Common myeloid progenitor, CD34-positive (primary cell): ENCODE measurements at places on chromosomes 11 and 22.

DNA sequence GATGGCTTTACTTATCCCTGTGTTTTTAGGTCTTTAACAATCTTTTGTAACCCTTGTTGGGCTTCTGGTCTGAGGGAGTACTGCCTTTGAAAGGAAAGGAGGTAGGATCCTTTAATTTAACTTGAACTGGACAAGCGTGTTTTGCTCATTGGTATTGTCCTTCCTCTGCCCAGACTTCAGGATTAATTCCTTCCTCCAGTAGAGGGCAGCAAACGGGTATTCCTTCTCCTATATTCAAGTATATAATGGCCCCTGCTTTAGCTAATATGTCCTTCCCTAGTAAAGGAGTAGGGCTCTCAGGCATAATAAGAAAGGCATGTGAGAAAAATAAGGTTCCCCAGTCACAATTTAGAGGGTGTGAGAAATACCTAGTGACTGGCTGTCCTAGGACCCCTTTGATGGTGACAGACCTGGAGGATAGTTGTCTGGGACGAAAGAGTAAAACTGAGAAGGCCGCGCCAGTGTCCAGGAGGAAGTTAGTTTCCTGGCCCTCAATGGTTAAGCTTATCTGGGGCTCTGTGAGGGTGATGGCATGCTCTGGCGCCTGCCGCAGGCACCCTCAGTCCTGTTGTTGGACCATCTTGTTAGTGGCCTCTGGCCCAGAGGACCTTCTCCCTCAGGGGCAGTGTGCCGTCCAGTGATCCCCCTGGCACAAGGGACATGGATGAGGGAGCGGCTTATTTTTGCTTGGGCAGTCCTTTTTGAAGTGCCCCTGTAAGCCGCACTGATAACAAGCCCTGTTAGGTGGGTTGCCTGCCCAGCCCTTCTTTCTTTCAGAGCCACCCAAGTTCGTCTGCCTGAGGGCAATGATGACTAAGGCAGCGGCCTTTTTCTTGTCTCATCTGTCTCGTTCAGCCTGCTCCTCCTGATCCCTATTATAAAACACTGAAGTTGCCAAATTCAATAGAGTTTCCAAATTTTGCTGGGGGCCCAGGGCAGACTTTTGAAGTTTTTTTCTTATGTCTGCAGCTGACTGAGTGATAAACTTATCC lies 51.8 kb downstream of the C11orf71 start:
- no peak overlapping the region for H3K27ac ChIP-seq
- peak; percentile 77 for DNase-seq
- no peaks in the 10 kb centered on the region for H3K4me1 ChIP-seq
- no peaks in the 10 kb centered on the region for H3K27me3 ChIP-seq
- no peaks in the 10 kb centered on the region for H3K36me3 ChIP-seq
- no peak overlapping the region for H3K4me3 ChIP-seq

DNA sequence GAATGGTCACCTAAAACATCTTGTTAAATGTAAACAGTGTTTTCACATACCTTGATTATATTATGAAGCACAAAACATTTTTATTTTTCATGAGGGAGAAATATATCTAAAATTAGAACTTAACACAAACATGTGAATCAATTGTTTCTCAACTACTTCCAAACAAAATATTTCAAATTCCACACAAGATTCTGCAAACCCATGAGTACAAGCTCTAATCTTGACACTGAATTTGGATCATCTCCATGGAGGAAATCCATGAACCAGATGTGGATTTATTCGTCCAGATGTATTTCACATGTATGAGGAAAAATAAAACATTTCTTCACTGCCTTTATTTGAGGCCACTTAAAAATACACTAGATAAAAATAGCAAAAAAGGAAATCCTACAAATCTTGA lies 184.2 kb downstream of the SBF2 start:
- H3K27me3 ChIP-seq = no peaks in the 10 kb centered on the region
- no peaks in the 10 kb centered on the region for H3K36me3 ChIP-seq
- no peak overlapping the region for H3K4me3 ChIP-seq
- no peak for DNase-seq
- no peak overlapping the region for H3K27ac ChIP-seq

DNA sequence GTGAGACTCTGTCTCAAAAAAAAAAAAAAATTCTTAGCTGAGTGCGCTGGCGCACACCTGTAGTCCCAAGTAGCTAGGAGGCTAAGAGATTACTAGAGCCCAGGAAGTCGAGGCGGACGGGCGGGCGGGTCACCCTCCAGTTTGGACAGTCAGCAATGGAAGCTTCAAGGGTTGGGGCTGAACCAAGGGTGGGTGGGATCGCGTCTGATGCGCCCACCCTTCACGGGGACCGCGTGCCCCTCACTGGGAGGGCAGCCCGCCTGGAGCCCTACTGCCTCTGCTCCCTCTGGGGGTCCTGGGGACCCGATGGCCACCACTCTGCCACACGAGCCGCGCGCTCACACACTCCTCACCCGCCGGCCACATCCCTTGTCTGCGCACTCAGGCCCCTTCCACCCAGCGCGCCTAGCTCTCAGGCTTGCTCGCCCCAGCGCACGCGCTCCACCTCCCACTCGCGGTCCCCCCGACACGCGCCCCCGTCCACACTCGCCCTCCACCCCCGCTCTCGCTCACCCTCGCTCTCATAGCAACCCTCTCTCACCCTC lies 494 bp downstream of the CHID1 start:
- no peak for DNase-seq
- H3K27ac ChIP-seq = peak overlapping the region; percentile 75
- no peaks in the 10 kb centered on the region for H3K27me3 ChIP-seq
- H3K36me3 ChIP-seq = no peaks in the 10 kb centered on the region
- H3K4me3 ChIP-seq = peak overlapping the region; percentile 93
- H3K4me1 ChIP-seq = peaks cover 17% of the 10 kb centered on the region

DNA sequence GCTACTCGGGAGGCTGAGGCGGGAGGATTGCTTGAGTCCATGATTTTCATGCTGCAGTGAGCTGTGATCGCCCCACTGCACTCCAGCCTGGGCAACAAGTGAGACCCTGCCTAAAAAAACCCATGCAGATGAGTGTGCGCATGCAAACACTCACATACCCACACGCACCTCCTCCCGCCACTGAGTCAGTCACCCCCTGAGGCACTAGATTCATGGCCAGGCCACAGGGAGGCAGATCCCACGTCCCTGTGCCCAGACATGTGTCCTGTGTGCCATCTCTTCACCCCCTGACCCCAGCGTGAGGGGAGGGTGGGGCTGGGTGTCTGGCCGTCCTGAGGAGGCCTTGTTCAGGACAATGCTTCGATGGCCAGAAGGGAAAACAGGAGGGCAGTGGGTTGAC lies 15.5 kb downstream of the RELT start:
- no peak overlapping the region for H3K4me3 ChIP-seq
- H3K4me1 ChIP-seq = peaks cover 40% of the 10 kb centered on the region
- H3K36me3 ChIP-seq = peaks cover 52% of the 10 kb centered on the region

- no peak overlapping the region for H3K4me3 ChIP-seq
- H3K27me3 ChIP-seq = no peaks in the 10 kb centered on the region
- H3K27ac ChIP-seq = peak overlapping the region; percentile 4
- DNase-seq = no peak
- peaks cover 49% of the 10 kb centered on the region for H3K36me3 ChIP-seq
- peaks cover 23% of the 10 kb centered on the region for H3K4me1 ChIP-seq
Measured at GRCh38 chr11:122807731-122808477, 30.4 kb upstream of the CRTAM start.

DNA sequence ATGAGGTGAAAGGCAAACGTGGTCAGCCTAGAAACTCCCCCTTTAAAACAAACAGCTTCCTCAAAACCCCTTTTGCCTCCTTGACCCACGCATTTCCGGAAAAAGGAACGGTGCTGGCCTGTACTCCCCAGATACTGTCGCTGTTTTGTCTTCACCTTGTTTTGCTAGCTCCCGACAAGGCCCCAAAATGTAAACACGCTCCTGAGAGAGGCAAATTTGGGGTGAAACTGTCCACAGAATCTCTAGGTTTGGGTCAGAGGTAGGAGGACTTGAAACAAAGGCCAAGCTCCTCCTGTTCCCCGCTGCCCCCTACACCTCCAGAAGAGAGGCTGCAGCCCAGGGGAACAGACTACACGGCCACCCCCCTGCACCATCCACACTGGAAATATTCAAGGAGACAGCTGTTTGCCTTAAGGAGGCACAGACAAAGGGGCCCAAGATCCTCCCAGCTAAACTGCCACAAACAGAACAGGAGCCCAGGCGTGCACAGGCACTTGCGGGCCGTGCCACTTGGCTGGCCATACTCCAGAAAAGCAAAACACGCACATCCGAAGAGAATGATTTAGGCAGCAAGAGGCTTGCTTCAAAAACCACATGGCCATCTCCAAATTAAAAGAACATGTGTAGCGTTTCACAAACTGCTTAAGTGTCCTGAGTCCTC lies 160.5 kb upstream of the GRK3 start:
- peaks cover 65% of the 10 kb centered on the region for H3K4me1 ChIP-seq
- peak; percentile 75 for DNase-seq
- peak overlapping the region; percentile 74 for H3K4me3 ChIP-seq

DNA sequence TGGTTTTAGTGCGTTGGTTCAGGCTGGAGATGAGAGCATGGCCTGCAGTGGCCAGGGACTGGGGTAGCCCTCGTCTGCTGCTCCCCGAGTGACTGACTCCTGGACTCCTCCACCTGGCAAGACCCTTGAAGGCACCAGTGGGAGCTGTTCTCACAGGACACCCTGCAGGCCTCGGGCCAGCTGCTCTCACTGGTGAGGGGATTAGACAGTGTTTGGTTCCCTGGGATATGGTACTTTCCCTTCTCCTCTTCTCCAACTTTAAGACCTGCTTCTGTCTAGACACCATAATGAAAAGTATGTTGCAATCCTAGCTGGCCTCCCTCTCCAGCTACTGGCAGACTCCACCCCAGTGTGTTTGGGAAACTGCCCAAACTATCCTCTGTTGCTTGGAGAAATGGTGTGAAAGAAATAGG lies 168.8 kb upstream of the CADM1 start:
- no peak overlapping the region for H3K27ac ChIP-seq
- no peaks in the 10 kb centered on the region for H3K36me3 ChIP-seq
- H3K27me3 ChIP-seq = no peaks in the 10 kb centered on the region
- no peaks in the 10 kb centered on the region for H3K4me1 ChIP-seq

DNA sequence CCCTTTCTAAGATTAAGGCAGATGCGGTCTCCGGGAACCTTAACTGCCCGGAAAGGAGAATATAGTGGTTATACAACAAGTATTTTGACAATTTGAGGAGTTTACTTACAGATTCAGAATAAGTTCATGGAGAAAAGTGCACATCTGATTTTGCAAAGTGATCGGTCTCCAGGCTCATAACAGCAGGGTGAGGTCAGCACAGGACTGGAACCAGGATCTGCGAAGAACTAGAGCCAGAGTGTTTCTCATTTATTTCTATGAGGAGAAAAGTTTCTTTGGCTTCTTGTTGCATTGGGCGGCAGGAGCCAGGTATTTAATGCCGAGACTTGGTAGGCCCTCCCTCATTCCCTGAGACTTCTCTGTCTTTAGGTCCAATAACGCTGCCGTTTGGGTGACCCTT lies 3.7 kb downstream of the ADAMTS15 start:
- H3K4me1 ChIP-seq = peaks cover 2% of the 10 kb centered on the region
- no peak overlapping the region for H3K27ac ChIP-seq
- H3K4me3 ChIP-seq = no peak overlapping the region
- H3K36me3 ChIP-seq = no peaks in the 10 kb centered on the region
- no peak for DNase-seq

DNA sequence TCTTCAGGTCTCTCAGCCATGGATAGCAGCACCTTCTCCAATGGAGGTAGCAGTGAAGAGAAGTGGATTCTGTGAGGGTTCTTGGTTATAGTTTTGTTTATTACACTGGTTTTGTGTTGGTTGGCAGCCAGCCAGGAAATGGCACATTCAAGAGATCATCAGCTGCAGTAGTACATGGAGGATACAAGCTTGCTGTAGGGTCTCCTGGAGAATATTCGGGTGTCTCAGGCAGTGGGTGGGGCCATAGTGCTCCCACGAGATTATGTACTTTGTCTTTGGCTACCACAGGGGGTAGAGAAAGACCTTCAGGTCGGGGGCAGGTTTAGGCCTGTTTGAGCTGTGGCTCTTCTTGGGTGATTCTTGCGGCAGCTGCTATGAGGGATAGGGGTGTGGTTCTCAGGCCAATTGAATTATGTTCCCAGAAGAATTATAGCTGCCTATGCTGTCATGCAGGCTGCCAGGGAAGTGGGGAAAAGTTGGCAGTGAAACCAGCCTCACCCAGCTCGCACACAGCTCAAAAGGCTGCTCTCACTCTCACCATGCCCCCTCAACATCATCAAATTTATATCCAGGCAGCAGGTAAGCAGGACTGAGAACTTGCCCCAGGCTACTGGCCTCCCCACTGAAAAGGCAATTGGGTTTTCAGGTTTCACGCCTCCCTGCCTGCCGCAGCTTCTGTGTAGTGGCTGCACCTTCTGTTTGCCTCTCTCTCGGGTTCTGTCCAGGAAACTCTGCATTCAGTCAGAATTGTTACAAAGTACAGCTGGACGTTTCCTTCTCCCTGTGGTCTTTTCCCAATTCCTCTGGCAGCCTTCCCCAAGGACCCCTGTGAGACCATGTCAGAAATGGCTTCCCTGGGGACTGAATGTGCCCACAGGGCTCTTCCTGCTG lies 435.5 kb downstream of the LUZP2 start:
- DNase-seq = no peak
- no peak overlapping the region for H3K4me3 ChIP-seq
- H3K36me3 ChIP-seq = no peaks in the 10 kb centered on the region
- H3K4me1 ChIP-seq = no peaks in the 10 kb centered on the region

DNA sequence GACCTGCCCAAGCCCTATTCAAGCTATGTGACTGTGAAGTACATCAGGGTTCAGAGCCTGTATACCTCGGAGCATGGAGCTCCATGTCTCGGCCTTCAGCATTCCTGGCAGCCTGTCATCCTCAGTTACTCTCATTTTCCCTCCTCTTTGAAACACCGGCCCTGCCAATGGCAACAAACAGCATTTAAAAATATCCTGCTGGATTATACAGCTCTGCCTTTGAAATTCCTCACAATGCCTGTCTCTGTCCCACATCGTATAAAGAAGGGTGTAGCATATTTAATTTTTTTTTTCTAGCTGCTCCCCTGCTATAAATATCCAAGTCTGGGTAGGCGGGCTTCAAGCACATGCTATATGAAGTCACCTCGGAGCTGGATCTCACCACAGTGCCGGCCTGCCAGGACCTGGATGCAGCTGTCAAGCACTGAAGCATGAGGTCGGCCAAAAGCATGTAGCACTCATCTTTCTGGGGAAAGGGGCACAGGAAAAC lies 11.8 kb downstream of the ABTB2 start:
- H3K27ac ChIP-seq = no peak overlapping the region
- H3K4me1 ChIP-seq = no peaks in the 10 kb centered on the region
- no peaks in the 10 kb centered on the region for H3K36me3 ChIP-seq
- no peak overlapping the region for H3K4me3 ChIP-seq
- H3K27me3 ChIP-seq = no peaks in the 10 kb centered on the region

DNA sequence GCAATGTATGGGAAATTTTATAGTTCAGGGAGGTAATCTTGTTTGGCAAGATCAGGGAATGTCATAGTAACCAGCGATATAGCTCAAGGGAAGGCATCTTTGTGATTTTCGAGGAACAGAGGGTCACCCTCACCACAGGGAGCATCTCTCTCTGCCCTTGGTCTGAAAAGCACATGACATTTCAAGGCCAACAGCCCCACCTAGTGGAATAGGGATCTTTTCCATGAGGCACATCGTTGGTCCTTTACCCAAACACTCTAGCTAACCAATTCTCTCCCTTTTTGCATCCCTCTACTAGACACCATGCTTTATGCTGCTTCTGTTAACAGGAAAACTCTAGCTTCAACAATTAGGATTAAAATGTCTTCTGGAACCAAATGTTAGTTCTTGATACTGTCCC lies 179.0 kb downstream of the GRM5 start:
- no peak overlapping the region for H3K4me3 ChIP-seq
- no peaks in the 10 kb centered on the region for H3K36me3 ChIP-seq
- H3K4me1 ChIP-seq = no peaks in the 10 kb centered on the region

GRCh38 chr11:128735935-128736605 lies 42.2 kb downstream of the FLI1 start:
- peaks cover 82% of the 10 kb centered on the region for H3K4me1 ChIP-seq
- peaks cover 22% of the 10 kb centered on the region for H3K36me3 ChIP-seq
- peak; percentile 69 for DNase-seq
